ENCODE measurements at places on chromosomes 12 and 14. TPM values are rescaled to one million over a fixed set of nuclear protein-coding genes. Genes with fewer than 3 reads are reported as not detected.

- H3K4me3 ChIP-seq = no peak overlapping the region
- H3K27ac ChIP-seq = no peak overlapping the region
- peaks cover 4% of the 10 kb centered on the region for H3K36me3 ChIP-seq
- no peak for DNase-seq
- no peaks in the 10 kb centered on the region for H3K27me3 ChIP-seq
Observed at GRCh38 chr12:108542320-108542719, 18.7 kb downstream of the SART3 start.

DNA sequence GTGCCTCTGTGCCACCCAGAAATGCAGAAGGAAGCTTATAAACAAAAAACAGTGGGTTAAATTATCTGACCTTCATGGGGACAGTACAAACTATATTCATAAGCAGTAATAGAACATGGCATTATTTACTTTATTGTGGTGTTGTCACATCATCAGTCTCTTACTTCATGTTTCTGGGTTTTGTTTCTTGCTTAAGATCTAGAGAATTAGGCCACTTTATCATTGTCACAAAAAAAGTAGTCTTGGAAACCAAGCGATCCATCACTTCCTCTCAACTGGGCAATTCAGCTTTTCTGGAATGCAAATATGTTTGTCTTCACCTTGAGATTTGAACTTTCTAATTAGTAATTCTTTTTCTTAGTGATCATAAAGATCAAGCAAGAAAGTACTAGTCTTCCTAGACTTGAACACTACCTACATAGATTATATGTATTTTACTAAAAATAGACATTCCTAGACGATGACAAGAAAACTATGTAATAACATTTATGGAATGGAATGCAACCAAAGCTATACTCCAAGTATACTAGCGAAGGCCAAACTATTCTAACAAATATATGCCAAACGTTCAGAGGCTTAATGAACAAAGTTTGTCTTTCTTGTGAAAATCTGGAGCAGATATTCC lies 363.4 kb downstream of the DAD1 start:
- H3K27me3 ChIP-seq = no peaks in the 10 kb centered on the region
- no peak for DNase-seq
- H3K4me1 ChIP-seq = no peaks in the 10 kb centered on the region
- no peak overlapping the region for H3K27ac ChIP-seq
- H3K4me3 ChIP-seq = no peak overlapping the region

GRCh38 chr14:67240168-67240932 lies 885 bp upstream of the PALS1 start:
- H3K4me1 ChIP-seq = peaks cover 11% of the 10 kb centered on the region
- no peaks in the 10 kb centered on the region for H3K36me3 ChIP-seq
- peak; percentile 28 for DNase-seq
- H3K4me3 ChIP-seq = peak overlapping the region; percentile 65
- no peak overlapping the region for H3K27ac ChIP-seq
- H3K27me3 ChIP-seq = peaks cover 33% of the 10 kb centered on the region

DNA sequence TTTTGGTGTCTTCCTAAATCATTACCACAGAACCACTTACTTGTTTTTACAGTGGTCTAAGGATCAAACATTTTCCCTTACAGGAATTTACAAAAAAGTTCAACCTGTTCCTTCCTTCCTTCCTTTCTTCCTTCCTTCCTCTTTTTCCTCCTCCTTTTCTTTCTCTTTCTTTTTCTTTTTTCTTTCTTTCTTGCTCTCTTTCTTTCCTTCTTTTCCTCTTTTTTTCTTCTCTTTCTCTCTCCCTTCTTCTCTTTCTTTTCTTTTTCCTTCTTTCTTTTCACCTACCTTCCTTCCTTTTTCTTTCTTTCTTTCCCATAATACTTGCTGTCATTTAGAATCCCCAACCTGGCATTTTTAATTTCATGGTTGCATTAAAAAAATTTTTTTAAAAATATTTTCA lies 59.2 kb upstream of the PPP4R3A start:
- no peaks in the 10 kb centered on the region for H3K36me3 ChIP-seq
- peaks cover 96% of the 10 kb centered on the region for H3K27me3 ChIP-seq
- no peak overlapping the region for H3K27ac ChIP-seq

DNA sequence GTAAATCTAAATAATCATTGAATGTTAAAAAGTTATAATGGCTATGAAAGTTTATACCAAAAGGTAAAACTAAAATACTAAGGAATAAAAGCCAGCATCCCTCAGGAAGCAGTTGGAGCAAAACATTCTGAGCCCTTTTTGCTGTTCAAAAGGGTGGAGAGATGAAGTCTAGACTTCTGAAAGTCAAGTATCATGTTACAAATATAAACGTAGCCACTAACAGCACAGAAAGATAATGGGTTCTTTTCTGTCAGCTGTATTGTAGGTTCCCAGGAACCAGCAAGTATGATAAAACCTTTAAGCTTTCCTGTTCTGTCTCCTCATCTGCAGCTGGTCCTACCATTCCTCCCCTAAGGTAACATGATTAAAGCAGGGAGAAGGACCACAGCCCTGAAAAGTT lies 16.4 kb upstream of the PLD4 start:
- H3K27ac ChIP-seq = no peak overlapping the region
- H3K4me3 ChIP-seq = no peak overlapping the region
- H3K4me1 ChIP-seq = no peaks in the 10 kb centered on the region
- H3K36me3 ChIP-seq = no peaks in the 10 kb centered on the region

- no peak overlapping the region for H3K4me3 ChIP-seq
- H3K4me1 ChIP-seq = peaks cover 8% of the 10 kb centered on the region
- DNase-seq = peak; percentile 44
- H3K27ac ChIP-seq = no peak overlapping the region
- no peaks in the 10 kb centered on the region for H3K36me3 ChIP-seq
Observed at GRCh38 chr12:99059824-99060511, 414.9 kb downstream of the APAF1 start.

DNA sequence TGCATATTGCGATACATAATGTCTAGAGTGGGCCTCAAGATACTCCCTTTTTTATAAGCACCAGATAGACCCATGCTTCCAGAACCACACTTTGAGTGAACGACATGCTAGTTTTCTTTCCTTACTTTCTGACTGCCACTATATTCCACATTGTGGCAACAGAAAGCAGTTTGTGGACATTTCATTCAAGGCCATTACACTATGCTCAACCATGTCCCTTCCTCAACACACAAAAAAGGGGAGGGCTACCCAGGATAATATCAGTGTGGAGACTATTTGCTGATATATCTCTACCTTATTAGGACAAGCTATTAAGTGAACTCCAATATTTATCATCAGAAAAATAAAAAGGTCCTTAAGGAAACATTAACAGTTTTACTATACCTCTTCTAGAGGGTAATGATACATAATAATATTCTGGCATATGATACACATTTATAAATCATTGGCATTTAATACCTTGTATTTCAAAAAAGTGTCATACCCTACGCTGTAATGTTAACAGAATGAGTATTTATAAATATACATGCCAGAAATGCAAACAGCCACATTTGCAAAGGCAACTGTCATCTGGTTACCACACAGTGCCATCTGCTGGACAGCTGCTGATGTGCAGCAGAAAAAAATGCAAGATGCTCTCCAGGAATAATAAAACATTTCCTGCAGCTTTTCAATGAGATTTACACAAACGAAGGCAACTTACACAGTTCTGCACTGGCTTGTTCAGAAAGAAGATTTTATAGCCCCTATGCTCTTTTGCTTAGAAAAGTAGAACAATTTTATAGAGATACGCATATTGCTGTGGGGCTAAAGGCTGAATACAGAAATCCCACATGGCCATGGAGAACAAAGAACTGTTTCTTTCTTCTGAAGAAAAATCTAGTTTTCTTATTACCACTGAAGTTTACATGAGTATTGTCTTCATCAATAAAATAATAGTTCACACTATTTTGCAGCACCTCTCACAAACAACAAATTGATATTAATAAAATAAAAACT lies 182.2 kb upstream of the GRIP1 start:
- H3K36me3 ChIP-seq = no peaks in the 10 kb centered on the region
- no peak overlapping the region for H3K27ac ChIP-seq
- H3K4me3 ChIP-seq = no peak overlapping the region

- no peak overlapping the region for H3K4me3 ChIP-seq
- peaks cover 11% of the 10 kb centered on the region for H3K36me3 ChIP-seq
- peaks cover 17% of the 10 kb centered on the region for H3K4me1 ChIP-seq
- no peak overlapping the region for H3K27ac ChIP-seq
- no peaks in the 10 kb centered on the region for H3K27me3 ChIP-seq
Observed at GRCh38 chr12:97513950-97514349, 51.3 kb downstream of the RMST start.

DNA sequence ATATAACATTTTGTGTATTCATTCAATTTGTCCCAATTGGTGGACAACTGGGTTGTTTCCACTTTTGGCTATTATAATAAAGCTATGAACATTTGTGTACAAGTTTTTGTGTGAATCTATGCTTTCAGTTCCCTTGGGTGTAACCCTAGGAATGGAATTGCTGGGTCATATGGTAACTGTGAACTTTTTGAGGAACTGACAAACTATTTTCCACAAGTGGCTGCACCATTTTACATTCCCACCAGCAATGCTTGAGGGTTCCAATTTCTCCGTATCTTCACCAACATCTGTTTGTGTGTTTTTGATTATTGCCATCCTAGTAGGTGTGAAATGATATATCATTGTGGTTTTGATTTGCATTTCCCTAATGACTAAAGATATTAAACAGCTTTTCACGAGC lies 13.0 kb downstream of the LPCAT3 start:
- no peak overlapping the region for H3K4me3 ChIP-seq
- no peak for DNase-seq
- H3K36me3 ChIP-seq = no peaks in the 10 kb centered on the region

DNA sequence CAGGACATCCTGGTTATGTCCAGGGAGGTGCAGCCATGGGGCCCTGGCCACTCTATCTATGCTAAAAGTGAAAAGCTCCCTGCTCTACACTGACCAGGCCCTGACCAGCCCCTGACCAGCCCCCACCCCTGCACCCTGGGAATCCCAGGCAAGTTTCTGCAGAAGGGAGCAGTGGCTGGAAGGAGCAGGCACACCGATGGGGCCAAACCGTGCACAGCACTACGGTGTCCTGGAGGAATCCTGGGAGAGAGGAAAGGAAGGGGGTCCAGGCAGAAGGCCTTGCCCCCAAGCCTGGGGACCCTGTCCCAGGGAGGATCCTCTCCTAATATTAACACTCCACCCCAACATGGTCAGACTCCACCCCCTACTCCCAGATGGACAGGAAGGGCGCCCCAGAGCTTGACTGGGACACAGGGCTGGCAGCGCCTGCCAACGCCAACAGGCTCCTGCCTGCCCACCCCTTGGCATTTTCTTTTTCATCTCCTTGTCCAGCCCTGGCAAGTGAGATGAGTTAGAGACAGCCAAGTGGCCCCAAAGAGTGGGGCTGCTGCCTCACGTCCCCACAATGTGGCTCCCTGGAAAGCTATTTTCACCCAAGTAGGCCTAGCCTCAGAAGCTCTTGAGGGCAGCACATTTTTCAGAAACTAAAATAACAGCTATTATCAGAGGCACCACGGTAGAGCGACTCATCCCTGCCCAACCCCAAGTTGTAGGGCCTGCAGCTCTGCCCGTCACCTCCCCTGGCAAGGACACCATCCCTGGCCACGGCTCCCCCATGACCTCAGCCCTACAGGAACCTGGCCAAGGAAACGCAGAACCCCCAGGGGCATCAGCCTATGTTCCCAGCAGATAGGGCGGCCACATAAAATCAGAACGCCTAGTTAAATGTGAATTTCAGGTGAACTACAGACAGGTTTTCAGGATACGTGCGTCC lies 82.6 kb downstream of the SCARB1 start:
- DNase-seq = no peak
- H3K27me3 ChIP-seq = no peaks in the 10 kb centered on the region
- no peaks in the 10 kb centered on the region for H3K4me1 ChIP-seq
- no peaks in the 10 kb centered on the region for H3K36me3 ChIP-seq
- no peak overlapping the region for H3K4me3 ChIP-seq
- H3K27ac ChIP-seq = no peak overlapping the region

DNA sequence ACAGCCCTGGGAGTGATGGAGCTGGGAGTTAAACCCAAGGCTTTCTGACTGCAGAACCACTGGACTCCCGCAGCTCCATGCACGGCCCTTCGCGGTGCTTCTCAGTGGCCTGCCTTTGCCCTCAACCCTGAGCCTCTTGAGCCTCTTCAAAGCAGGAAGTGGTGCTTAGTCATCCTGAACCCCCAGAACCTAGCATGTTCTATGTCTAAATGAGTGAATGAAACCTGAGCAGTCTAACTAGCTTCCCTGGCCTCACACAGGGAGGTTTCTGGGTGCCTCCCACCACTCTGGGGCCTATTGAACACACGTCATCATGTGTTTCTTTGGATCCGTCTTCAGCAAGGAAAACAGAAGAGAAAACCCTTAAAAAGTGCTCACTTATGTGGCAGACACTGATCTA lies 117.9 kb upstream of the SFSWAP start:
- no peak for DNase-seq
- H3K4me1 ChIP-seq = peaks cover 13% of the 10 kb centered on the region
- H3K4me3 ChIP-seq = no peak overlapping the region
- no peak overlapping the region for H3K27ac ChIP-seq

DNA sequence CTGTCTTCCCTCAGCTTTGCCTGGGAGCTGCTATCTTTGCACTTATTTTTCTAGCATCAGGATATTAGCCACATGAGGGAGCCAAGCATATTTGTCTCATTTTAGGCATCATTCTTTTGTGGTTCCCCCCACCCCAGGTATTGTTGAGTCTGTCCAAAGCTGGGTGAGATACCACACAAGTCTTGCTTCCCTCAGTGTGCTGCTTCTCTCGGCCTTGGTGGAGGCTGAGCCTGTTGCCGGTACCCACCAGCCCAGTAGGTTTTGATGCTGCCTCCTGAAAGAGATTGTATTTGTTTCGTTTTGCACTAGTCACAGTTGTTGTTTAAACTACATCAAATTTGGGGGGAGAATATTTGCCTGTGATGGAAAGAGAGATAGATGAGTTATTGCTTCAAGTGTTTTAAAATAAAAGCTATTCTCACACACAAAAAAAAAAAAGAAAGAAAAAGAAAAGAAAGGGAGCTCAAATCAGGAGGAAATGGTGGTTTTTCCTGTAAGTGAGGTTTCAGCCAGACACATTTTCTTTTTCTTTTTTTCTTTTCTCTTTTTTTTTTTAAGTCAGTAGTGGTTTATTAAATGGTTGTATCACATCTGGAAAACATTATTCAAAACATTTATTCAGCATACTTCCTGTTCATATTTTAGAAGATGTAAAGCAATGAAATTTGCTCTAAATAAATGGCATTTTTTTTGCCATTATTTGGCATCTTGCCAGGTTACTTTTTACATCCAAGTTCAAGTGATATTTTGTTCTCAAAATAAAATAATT lies 58.5 kb downstream of the SLC4A8 start:
- H3K27ac ChIP-seq = no peak overlapping the region
- DNase-seq = no peak
- no peaks in the 10 kb centered on the region for H3K4me1 ChIP-seq
- no peaks in the 10 kb centered on the region for H3K27me3 ChIP-seq
- no peaks in the 10 kb centered on the region for H3K36me3 ChIP-seq

GRCh38 chr14:73943083-73943482 lies 6.8 kb downstream of the FAM161B start:
- H3K27me3 ChIP-seq = no peaks in the 10 kb centered on the region
- no peak overlapping the region for H3K27ac ChIP-seq
- H3K4me3 ChIP-seq = no peak overlapping the region

The LMO3 gene
- 54.3 TPM for total RNA-seq

The RPS6KA5 gene
- 6.1 TPM for total RNA-seq

The RAB15 gene
- 12.2 TPM for total RNA-seq

The PRB3 gene
- total RNA-seq = not detected

Measured in neural progenitor cell (in vitro differentiated cells).